ENCODE measurements at places on chromosomes 3 and 15.

- DNase-seq, result no peak
Observed at GRCh38 chr3:44065311-44066094, 176.2 kb upstream of the TOPAZ1 start.

- DNase-seq, result peak; percentile 10
Observed at GRCh38 chr3:128787256-128788253, 61.6 kb downstream of the RAB7A start.

GRCh38 chr3:69212411-69213160, 90.2 kb upstream of the LMOD3 start:
- no peak for DNase-seq

- DNase-seq, result no peak
Observed at GRCh38 chr15:47824147-47824546, 106.8 kb downstream of the SEMA6D start.
